ENCODE measurements at places on chromosomes 4 and X.
A peak's percentile ranks its signal among the peaks of the same experiment; 100 is the strongest.

- DNase-seq = no peak
These were observed 201.5 kb upstream of the SPOCK3 start for GRCh38 chr4:167435786-167436185.

- no peak for DNase-seq
These were observed 9.4 kb downstream of the SLC2A9 start for GRCh38 chr4:10011885-10012284.

DNA sequence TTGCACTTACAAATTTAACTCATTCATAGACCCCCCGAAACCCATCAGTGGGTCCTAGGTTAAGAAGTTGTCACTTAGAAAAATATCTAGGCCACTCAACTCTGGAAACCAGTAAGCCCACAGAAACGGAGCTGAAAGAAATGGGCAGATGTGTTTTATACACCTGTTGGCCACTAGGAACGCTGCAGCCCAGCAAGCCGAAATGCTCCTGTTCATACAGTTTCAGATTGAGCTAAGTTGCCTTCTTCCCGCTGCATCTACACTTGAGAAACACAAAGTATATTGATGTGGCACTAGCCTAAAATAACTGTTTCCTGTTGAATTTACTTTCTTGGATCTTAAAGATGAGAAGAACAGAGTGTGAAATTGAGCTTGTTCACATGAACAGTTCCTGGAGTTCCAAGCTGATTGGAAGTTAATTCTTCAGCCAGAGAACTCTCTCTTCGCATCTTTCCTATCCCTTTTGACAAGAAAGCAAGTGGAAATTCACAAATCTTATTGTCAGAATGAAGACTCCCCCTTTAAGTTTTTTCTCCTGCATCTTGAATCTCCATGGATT lies 174.1 kb downstream of the RBMX2 start:
- DNase-seq = no peak

- no peak for DNase-seq
These were observed 139.0 kb downstream of the ADAMTS3 start for GRCh38 chr4:72430050-72430449.

- no peak for DNase-seq
These were observed 348.6 kb downstream of the TRAM1L1 start for GRCh38 chr4:116736756-116737155.

- no peak for DNase-seq
These were observed 43.1 kb upstream of the IL21 start for GRCh38 chr4:122663814-122664610.

DNA sequence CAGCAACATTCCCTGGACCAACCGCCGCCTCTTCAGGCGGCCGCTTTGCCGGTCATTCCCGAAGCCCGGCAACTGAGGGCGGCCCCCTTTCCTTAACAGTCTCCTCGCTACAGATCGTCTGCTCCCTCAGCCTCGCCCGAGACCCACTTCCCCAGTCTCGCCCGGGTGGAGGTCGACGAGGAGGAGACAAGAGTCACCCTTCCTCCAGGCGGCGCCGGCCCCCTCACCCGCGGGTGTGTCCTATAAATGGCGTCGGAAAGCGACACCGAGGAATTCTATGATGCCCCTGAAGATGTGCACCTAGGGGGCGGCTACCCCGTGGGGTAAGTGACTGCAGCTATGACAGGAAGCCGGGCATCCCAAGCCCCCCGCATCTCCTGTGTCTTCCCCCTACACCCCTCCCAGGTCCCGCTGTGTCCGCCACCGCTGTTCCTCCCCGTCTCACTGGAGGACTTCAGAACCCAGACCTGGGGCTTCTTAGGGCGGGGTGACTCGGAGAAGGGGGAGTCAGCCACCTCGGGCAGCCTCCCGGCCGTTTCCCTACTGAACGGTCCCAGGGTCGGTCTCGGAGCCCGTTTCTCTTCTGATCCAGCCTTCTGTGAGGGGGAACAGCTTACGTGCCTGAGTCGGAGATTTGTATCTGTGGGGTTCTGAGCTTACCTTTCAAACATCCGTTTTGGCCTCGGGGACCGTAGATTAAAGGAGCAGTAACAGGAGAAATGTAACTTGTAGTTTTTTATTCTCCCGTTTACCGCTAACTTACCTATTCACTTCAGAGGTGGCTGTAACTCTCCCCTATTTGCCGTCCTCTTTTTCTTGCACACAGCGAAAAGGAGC lies 570 bp downstream of the WDR44 start:
- DNase-seq = peak; percentile 9

GRCh38 chr4:151901631-151902030 lies 140.8 kb upstream of the GATB start:
- DNase-seq = no peak

Measured in stimulated activated CD8-positive, alpha-beta memory T cell treated with anti-CD3 and anti-CD28 coated beads, Interleukin-2, amount 100 ng/mL, for 1 hour (primary cell).